ENCODE measurements at places on chromosomes 7 and 10.
A peak's percentile ranks its signal among the peaks of the same experiment; 100 is the strongest.

DNA sequence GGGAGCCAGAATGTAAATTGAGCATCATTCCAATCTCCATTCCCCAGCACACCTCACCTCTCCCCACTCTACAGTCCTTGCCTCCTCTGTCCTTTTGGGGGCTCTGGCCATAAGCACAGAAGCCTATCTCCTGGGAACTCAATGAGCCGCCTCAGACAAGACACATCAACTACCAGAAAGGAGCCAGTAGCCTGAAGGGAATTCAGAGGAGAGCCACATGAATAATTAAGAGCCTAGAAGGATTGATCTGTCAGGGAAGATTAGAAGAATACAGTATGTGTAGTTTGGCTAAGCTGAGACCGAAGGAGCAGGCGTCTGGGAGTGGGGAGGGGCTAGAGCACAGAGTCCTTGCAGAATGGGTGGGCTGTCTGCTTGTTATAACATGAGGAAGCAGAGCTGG is 31.2 kb downstream of the FRMD4A start:
- DNase-seq = no peak

- DNase-seq = no peak
Observed at GRCh38 chr7:157096286-157097055, 42.3 kb upstream of the UBE3C start.

GRCh38 chr7:155834486-155835048 is 22.3 kb upstream of the SHH start:
- DNase-seq = no peak

- no peak for DNase-seq
Observed at GRCh38 chr7:33024189-33024757, 38.3 kb downstream of the NT5C3A start.

DNA sequence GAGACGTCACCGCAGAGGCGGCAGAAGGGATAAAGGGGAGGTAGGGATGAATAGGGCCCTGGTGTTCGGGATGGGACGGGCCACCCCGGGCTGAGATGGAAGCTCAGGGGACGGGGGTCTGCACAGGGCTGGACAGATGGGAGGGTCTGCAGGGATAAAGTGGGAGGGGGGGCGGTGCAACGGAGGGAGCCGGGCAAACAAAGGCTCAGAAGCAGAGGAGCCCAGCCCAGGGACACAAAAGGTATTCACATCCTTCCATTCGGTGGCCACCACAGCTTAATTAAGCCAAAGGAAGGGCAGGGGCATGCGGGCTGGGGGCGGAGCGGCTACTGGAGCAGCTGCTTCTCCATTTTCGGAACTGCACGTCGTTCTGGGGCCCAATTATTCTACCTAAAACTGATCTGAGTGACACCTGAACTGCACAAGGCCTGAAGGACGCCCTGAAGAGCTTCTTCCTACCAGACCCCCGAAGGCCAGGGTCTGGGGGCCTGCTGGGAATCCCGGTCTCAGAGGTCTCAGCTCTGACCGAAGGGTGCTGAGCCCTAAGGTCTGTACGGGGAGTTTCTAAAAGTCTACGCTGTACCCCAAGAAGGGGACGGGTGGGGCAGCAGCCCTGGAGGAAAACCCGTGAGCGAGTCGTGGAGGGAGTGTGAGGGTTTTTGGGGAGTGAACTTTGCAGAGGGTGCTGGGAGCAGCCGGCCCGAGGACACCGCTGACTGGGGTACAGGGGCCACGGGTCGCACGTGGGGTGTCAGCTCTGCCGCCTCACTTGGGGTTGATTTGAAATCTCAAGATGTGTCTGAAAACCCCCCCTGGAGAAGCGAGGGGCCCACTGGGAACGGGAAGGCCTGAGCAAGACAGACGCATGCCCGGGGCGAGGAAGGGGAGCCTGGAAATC is 334.8 kb downstream of the DNAJB6 start:
- no peak for DNase-seq

DNA sequence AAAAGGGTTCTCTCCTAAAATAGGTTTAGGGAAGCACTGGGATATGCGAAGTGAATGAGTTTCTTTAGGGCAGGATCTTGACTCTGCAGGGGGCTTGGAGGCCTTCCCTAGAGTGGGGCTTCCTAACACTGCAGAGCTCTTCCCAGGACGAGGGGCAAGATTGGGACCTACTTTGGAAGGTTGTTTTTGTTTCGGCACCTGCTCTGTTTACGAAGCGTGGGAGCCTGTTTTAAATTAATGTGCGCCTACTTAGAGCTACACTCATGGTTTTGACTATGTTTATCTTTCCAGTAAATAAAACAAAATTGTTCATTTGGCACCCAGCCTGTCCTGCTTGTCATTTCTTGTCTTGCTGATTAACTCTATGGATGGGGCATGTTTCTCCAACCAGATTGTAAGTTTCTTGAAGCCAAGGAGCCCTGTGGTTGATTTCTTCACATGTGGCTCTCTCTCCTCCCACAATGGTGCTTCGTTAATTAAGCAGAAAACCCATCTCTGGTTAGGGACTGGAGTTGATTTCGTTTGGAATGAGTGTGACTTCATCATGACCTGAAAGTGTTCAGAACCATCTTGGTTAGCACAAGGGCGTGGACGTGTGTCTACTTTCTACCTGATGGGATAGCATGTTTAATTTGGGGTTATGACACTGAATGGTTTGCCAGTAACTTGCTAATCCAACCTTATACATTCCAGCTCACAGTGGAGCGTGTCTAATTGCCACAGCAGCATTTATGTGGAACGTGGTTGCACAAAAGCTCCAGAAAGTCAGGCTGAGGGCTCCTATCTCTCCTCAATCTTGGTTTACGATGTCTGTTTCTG is 98.1 kb downstream of the TCF7L2 start:
- DNase-seq = no peak

- DNase-seq = no peak
Observed at GRCh38 chr7:119868387-119868786, 404.6 kb upstream of the KCND2 start.

GRCh38 chr10:88707429-88708155 is 1.5 kb downstream of the LIPK start:
- no peak for DNase-seq

DNA sequence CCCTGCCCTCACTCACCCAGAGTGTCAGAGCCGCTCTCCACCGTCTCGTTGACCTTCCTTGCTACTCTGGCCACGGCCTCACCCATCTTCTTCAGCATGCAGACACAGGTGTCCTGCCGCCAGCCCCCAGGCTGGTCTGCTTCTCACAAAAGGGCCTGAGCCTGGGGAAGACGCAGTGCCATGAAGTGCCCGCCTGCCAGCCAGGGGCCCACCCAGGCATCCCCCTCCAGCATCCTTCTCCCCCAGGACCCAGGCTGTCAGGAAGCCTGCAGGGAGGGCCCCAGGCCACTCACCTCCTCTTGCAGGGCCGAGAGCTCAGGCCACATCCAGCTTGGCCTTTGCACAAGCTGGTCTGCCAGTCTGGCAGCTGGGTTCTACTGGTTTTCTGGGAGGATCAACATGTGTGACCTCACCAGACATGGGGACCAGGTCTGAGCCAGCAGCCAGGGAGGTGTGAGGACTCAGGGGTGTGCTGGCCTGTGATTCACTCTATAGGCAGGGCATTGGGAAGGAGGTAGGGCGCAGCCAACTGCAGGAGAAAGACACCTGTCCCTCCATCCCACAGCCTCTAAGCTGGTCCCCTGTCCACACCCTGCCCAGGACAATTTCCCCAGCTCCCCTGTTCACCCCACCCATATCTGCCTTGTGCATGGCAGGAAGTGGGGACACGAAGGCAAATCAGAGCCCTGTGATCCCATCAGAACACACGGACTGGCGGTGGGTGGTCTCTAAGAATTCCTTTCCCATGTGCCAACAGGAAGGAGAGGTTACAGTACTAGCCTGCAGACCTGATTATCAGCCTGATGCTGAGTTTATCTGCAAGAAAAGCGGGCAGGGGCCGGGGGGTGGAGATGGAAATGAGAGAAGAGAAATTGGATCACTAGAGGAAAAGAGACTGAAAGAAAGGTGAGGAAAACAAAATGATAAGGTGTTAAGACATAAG is 5.7 kb downstream of the LRRC20 start:
- no peak for DNase-seq

DNA sequence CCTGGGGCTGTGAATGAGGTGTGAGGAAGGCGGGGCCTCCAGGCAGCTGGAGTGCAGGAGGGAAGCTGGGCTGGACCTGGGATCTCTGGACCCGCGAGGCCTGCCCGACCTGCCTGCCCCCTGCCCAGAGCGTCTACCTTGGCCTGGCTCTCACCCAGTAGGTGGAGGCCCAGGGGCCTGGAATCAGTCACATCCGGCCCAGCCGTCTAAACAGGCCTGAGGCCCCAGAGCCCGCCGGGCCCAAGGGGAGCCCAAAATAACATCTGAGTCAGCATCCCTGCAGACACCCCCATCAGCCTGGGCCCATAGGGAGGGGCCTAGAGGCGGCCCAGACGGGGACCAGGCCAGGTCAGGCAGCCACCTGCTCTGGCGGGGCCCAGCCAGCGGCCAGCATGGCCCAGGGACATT is 15.1 kb upstream of the ELN start:
- no peak for DNase-seq

DNA sequence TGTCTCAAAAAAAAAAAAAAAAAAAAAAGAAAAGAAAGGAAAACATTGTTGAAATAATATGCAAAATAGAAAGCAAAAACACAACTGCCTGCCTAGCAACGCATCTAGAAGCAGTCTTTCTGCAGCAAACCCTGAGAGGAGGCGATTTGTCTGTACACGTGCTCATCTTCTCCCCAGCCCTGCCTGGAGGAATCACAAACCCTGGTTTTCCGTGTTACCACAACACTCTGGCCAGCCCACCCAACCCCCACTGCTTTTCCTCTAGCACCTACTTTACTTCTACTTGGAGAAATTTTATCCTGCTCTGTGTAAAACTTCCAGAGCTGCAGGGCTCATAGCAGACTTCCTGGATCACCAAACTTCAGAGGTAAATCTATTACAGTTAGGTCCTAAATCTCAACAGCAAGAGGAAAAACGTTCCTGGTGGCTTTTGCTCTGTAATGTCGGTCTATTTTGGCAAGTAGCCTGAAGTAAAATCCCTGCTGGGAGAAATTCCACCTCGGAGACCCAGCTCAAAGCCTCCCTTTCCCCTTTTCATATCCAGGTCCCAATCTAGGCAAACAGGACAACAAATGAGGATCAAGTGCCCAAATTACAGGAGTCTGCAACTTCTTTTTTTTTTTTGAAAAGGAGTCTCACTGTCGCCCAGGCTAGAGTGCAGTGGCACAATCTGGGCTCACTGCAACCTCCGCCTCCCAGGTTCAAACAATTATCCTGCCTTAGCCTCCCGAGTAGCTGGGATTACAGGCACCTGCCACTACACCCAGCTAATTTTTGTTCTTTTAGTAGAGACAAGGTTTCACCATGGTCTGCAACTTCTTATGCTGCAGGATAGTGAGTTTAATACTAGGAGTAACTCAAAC is 91.6 kb downstream of the DNMBP start:
- DNase-seq = no peak

DNA sequence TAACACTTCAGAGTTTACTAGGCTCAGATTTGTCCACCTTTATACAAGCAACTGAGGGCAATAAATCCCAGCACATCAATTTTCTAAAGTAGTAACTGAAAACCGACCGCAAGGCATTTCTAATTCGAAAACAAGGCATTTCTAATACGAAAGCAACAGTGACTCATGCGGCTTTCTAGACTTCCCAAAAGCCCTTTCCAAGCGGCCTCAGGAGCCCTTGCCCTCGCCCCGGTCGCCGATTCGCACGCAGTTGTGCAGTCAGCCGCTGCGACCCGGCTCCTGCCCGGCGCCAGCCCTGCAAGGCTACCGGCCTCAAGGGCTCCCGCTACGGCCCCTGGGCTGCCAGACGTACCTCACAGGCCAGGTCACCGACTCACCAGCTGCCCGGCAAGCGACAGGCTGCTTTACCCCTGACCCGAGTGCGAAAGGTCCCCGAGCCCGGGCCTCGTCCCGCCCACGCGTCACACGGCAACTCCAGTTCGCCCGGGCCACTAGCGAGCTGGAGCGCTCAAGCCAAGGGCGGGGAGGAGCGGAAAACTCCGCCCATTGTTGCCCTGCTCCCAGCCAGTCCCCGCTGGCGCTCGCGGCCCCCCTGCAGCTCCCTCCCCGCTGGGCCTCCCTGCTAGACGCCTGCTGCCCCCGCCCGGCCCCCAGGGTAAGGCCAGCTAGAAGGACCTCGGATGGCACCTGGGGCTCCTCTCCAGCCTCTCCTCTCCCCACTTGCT is 7.3 kb downstream of the NCOA4 start:
- peak; percentile 52 for DNase-seq

DNA sequence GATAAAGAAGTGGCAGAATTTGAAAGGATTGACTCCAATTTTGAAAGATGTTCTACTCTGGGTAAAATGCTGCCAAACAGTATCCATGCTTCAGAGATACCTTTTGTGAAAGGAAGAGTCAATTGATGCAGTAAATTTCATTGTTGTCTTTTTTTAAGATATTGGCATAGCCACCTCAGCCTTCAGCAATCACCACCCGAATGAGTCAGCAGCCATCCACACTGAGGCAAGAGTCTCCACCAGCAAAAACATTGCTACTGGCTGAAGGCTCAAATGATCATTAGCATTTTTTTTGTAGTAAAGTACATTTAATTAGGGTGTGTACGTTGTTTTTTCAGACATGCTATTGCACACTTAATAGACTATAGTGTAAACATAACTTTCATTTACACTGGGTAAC is 31.7 kb upstream of the CYP26C1 start:
- DNase-seq = no peak

DNA sequence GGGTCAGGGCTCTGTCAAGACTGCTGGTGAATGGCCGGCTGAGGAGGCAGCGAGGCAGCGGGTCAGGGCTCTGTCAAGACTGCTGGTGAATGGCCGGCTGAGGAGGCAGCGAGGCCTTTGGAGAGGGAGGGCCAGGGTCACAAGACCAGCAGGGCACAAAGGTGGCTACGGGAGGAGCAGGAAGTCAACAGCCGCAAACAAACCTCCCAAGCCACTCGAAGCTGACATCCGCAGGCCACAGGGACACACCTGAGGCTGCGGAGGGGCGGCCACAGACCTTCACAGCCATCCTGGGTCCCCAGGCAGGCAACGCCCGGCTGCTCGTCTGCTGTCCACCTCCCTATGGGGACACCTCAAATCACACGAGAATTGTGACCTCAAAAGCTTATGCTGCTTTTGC is 8.9 kb upstream of the GPER1 start:
- DNase-seq = no peak

GRCh38 chr7:36820527-36821170 is 96.4 kb upstream of the AOAH start:
- no peak for DNase-seq

- DNase-seq = no peak
Observed at GRCh38 chr7:76009672-76010600, 15.5 kb upstream of the TMEM120A start.

DNA sequence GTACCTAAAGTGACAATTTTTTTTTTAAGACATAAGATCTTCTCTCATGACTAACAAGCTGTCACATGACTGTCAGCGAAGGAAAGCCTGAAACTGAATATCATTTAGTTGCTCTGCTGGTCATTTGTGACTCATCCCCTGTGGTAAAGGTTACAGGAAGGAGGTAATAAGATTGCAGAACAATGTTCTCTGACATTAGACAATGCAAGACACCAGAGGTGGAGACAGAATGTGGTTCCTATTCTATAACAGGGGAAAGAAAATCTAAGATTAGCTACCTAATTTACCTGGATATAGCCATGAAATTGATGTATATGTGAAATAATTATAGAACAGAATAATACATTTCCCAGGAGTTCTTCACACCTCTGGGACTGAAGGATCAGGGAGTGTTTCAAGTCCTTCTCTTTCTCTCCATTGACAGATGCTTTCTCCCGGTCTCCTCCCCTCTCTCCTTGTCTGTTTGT is 47.7 kb downstream of the LRGUK start:
- no peak for DNase-seq

Data from stimulated activated CD4-positive, alpha-beta T cell treated with anti-CD3 and anti-CD28 coated beads, Interleukin-1b, Interleukin-23, amount 100 ng/mL, for 1 hour (primary cell).